Gastrocnemius medialis (tissue), 4 donors: ENCODE measurements at places on chromosomes 12 and 14. TPM values are rescaled to one million over a fixed set of nuclear protein-coding genes. Genes with fewer than 3 reads are reported as not detected.

GRCh38 chr12:24541193-24541871 lies 407.6 kb downstream of the BCAT1 start:
- H3K4me3 ChIP-seq: no peak overlapping the region
- no peak for DNase-seq
- H3K27me3 ChIP-seq: no peaks in the 10 kb centered on the region
- no peaks in the 10 kb centered on the region for H3K4me1 ChIP-seq
- no peak overlapping the region for H3K27ac ChIP-seq
- no peaks in the 10 kb centered on the region for H3K36me3 ChIP-seq

- DNase-seq: peak; percentile 82
- peak overlapping the region; percentile 51 for H3K4me3 ChIP-seq
- peaks cover 42% of the 10 kb centered on the region for H3K4me1 ChIP-seq
- peak overlapping the region; percentile 96 for H3K27ac ChIP-seq
- peaks cover 37% of the 10 kb centered on the region for H3K36me3 ChIP-seq
Observed at GRCh38 chr12:123389560-123390351, 5.8 kb downstream of the KMT5A start.

DNA sequence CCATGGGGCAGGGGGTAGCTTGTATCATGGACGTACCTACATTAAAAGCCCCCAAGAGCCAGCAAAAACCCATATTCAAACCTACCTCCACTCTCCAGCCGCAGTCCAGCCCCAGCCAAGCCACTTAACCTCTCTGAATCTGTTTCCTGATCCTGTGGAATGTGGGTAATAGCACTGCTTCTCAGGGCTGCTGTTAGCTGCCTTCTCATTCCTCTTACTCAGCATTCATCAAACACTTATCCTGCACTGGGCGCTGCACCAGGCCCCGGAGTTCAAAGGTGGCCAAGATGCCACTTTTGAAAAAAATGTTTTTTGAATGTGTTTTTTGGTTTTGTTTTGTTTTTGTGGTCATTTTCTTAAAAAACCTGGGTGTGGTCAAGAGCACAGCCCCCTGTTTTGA lies 237.4 kb downstream of the CHST11 start:
- no peak overlapping the region for H3K4me3 ChIP-seq
- H3K27ac ChIP-seq: no peak overlapping the region
- H3K27me3 ChIP-seq: no peaks in the 10 kb centered on the region

DNA sequence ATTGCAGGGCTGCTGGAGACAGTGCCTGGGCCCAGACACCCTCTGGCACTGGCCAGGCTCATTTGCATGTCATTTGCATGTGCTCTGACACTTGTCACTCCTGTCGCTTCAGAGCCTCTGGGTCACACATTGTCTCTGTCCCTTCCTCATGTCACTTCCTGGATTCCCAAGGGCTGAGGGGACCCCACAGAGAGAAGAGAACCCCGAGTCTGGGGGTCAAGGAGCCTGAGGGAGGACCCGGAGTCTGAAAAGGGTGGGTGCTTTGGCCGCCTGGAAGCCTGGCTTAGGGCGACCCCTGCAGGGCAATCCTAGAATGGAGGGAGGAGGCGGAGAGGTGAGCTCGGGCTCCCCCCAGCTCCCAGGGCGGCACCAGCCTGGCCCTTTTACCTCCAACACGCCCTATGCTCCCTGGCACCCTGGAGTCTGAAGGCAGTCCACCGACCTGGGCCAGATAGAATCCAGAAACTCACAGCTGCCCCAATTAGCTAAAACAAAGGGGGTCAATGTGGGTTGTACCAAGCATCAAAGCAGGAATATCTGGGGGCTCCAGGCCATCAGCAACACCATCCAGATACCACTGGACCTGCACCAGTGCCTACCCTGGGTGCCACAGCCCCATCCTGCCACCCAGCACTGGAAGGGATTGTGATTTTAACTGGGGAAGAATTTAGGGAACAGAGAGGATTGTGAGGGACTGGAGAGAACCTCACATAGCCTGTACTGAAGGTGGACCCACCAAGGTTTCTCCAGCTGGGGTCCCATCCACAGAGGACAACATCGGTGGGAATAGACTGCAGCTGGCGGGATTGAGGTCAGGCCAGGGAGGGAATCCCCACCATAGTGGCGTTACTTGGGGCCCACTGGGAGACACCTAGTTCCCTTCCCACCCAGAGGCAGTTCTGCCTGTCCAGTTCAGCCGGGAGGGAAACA lies 21.8 kb upstream of the KRT78 start:
- H3K36me3 ChIP-seq: no peaks in the 10 kb centered on the region
- peak overlapping the region; percentile 28 for H3K27ac ChIP-seq
- no peak for DNase-seq
- no peaks in the 10 kb centered on the region for H3K27me3 ChIP-seq
- no peak overlapping the region for H3K4me3 ChIP-seq

The IFNG-AS1 gene
- total RNA-seq: not detected

The NRIP2 gene
- total RNA-seq: 2.0 TPM

GRCh38 chr12:29561664-29562071 lies 64.2 kb upstream of the OVCH1 start:
- peak overlapping the region; percentile 56 for H3K27ac ChIP-seq
- no peak for DNase-seq
- H3K4me1 ChIP-seq: peaks cover 14% of the 10 kb centered on the region
- H3K27me3 ChIP-seq: no peaks in the 10 kb centered on the region
- no peak overlapping the region for H3K4me3 ChIP-seq
- no peaks in the 10 kb centered on the region for H3K36me3 ChIP-seq
